Ascending aorta (tissue), 2 donors: ENCODE measurements at places on chromosomes 2 and 18. TPM values are rescaled to one million over a fixed set of nuclear protein-coding genes. Genes with fewer than 3 reads are reported as not detected.

Gene LRRTM1
- 6.7 TPM for total RNA-seq

Gene HOXD9
- total RNA-seq = not detected

Gene LYG2
- total RNA-seq = not detected

- no peak for DNase-seq
Observed at GRCh38 chr2:184026961-184027360, 571.4 kb upstream of the ZNF804A start.

DNA sequence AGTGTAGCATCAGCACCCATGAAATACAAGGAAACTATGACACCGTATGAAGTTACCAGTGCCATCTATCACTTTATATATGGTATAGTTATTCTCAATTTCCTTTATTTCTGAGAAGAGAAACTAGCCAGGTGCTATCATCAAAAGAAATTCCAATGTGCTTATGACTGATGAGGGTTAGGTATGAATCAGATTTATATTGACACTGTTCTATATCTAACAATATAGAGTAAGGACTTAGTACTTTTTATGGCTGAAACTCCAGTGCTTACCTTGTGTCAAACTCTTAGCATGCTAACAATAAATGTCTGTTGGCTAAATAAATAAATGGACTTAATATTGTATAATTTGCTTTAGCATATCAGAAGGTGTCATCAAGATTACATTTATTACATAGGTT lies 6.9 kb downstream of the METTL4 start:
- no peak for DNase-seq

- DNase-seq = no peak
Observed at GRCh38 chr2:99169534-99169933, 11.3 kb downstream of the MITD1 start.

DNA sequence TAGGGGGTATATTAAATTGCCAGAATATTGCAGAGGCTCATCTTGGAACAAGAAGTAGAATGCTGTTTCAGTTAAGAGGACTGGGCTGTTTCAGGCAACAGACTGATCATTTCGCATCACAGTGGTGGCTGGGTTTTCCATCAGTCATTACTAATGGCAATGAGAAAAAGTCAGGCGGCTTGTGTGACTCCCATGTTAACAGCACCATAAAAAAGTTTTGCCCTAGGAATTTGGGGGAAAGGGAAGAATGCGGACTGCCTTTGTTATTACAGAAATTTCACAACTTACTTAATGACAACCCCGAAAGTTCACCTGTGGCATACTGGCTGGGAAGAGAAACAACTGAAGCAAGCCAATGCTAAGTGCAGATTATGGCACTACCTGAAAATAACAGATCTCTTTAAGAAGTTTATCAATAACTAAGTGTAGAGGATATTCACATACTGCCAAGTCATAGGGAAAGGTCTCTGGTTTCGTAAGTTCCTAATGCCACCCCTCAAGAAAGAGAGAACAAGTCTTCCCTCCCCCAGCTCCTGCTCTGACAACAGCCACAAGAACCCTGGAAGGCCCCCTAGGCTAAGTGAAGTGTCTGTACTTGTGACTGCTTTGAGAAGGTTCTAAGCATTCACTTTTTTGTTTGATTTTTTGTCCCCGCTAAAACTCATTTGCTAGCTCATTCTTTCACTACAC lies 40.5 kb upstream of the AP1S3 start:
- no peak for DNase-seq

DNA sequence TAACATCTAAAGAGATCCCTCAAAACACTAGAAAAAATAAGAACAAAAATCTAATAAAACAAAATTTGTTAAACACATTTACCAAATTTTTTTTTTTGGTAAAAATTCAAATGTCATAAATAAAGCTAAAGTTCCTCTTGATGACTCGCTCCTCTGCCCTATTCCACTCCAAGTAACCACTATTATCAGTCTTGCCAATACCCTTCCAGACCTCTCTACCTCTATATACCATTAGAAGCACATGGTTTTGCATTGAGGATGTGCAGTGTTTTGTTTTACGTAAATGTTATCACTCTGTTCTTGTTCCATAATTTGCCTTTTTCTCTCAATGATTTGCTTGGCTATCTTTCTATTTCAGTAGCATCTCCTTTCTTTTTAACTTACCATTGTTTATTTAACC lies 10.9 kb downstream of the IL1B start:
- DNase-seq = no peak

- no peak for DNase-seq
Observed at GRCh38 chr2:170212625-170213280, 34.8 kb downstream of the MYO3B start.

DNA sequence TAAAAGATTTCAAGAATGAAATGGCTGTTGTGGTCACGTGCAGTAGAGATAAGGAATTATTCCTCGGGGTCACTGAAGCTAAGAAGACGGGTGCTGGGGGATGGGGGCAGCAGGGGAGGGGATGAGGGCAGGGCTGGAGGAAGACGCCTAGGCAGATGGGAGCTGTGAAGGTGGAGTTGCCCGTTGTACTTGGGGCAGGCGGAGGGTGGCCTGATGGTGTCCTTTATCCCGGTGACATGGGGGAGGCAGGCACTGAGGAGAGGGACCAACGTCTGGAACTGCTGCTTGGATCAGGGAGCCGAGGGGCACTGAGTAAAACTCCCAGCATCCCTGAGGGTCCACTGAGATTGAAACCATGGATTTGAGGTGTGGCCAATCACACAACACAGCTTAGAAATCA lies 64.9 kb downstream of the ZCCHC2 start:
- no peak for DNase-seq

DNA sequence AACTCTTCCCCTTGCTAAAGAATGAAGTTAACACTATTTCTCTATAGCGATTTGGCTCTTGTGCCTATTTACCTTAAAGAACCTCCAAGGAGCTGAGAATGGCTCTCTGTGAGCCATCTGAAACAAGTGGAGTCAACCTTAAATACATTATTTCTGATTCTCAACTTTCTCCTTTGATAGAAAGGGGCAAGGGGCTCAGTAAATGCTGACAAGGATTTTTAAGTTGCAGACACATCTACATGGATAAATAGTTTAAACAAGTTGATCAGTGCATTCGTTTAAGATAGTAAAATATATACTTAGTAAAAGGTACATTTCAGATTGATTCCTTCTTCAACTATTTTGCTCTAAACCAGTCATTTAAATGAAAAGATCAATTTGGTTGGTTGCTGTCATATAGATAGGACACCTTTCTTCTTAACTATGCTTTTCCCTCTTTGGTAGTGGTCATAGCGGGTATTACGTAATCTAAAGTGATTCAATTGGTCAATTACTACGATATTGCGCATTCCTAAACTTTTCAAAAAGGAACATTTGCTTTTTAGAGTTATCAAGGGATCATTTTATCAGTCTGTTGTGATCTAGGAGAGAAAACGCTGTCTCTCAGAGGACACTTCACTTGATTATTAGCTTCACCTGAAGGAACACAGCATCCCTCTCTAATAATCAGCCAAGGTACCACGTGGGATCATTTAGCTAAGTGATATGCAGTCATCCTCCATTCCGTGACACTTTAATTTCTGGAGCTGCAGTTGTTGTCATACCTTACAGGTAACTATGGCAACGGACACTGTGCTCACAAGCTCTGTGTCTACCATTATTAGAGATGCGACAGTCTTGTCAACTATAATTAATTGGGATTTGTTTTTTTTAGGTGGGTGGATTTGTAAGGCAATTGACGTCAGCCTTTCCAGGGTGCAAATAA lies 50.9 kb upstream of the KCNE4 start:
- no peak for DNase-seq

GRCh38 chr2:17912266-17912691 lies 33.8 kb downstream of the KCNS3 start:
- DNase-seq = no peak
